B cell (primary cell): ENCODE measurements at places on chromosomes 6 and 20. TPM values are rescaled to one million over a fixed set of nuclear protein-coding genes. Genes with fewer than 3 reads are reported as not detected.

The TFAP2D gene
- total RNA-seq, result not detected in 2 replicates

The PNPLA1 gene
- total RNA-seq, result 0.12 and 0.32 TPM in 2 replicates

The B3GALT4 gene
- total RNA-seq, result 44.1 and 46.0 TPM in 2 replicates

The DPPA5 gene
- not detected in 2 replicates for total RNA-seq

DNA sequence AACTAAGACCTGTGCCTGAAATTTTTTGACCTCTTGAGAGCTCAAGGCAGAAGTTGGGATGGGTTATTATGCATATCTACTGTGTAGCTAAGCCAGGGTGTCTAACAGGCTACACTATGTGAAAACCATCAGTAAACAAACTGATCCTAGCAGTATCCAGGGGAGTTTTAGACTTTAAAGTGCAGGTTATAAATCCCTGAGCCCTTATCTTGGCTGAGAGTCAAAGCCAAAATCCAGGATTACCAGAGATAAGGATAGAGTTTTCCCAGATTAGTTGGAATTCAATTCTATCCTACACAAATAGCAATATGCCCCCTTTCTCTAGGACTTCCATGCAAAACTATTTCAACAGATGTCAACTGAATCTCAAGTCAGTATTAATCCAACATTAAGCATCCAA lies 1229.7 kb downstream of the GRIK2 start:
- DNase-seq, result no peak
- H3K27me3 ChIP-seq, result no peaks in the 10 kb centered on the region
- no peak overlapping the region for H3K27ac ChIP-seq

DNA sequence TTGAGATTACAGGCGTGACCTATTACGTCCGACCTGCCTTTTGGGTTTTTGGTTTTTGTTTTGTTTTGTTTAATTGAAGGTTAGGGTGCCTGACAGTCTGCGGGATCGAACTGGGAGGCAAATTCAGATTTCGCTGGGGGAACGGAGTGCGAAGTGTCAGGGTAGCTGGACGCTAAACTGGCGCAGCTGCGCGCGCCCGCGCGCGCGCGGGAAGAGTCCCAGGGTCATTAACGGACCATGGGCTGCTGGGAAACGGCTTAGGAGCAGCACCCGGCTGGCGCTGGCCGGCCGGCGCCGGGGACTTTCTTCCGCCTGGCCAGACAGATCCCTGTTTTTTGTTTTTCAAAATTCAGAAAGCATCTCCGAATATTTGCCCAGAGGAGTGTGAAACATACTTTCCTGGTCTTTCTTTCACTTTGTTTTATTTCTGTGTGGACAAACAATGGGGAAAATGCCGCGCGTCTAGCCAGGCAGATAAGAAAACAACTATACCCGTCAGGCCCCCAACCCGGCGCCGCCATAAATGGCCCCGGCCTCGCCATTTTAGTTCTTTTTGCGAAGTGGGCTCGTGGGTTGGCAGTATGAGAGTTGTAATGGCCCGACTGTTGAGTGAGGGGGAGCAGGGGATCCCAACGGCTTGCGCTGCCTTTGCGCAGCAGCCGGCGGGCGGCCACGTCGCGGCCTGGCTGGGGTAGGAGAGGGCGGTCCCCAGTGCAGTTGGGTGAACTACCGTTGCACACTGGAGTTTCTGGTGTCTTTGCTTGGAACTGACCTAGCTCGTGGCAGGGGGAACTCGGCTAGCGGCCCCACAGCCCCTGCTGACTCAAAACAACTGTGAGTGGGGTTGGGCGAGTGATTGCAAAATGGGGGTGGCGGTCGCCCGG lies 7.1 kb downstream of the HSPA1B start:
- H3K4me3 ChIP-seq, result peak overlapping the region; percentile 95
- no peaks in the 10 kb centered on the region for H3K27me3 ChIP-seq
- no peaks in the 10 kb centered on the region for H3K36me3 ChIP-seq
- DNase-seq, result peak; percentile 91
- H3K4me1 ChIP-seq, result peaks cover 75% of the 10 kb centered on the region

- H3K27ac ChIP-seq, result no peak overlapping the region
- H3K4me1 ChIP-seq, result peaks cover 14% of the 10 kb centered on the region
- H3K27me3 ChIP-seq, result no peaks in the 10 kb centered on the region
These were observed 14.7 kb upstream of the SRC start for GRCh38 chr20:37331060-37331857.

DNA sequence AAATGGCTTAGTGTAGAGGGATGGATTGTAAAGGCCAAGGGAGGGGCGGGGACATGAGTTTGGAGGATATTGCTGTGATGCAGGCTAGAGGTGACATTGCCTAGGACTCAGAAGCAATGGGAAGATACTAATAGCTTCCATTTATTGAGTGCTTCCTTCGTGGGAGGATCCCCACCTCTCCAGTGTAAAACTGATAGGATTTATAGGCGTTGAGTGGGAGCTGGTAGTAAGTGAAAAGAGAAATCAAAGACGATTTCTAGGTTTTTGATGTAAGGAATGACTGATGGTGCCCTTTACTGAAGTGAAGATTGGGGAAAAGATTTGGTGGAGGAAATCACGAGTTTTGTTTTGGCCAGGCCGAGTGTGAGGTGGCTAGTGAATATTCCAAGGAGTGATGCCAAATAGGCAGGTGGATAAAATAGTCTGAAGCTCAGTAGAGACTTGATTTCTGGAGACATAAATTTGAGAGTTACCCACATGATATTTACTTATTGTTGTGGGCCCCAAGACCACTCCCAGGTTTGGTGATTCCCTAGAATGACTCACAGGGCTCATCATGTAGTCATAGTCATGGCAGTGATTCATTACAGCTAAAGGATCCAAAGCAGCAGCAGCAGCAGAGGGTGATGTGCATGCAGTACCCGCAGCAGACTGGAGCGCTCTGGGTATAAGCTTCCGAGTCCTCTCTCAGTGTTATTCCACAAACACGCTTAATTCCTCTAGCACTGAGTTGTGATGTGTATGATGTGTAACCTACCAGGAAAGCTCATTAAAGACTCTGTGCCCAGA lies 10.2 kb downstream of the RPRD1B start:
- H3K4me3 ChIP-seq, result no peak overlapping the region
- H3K36me3 ChIP-seq, result peaks cover 66% of the 10 kb centered on the region
- H3K27ac ChIP-seq, result no peak overlapping the region
- no peaks in the 10 kb centered on the region for H3K27me3 ChIP-seq

DNA sequence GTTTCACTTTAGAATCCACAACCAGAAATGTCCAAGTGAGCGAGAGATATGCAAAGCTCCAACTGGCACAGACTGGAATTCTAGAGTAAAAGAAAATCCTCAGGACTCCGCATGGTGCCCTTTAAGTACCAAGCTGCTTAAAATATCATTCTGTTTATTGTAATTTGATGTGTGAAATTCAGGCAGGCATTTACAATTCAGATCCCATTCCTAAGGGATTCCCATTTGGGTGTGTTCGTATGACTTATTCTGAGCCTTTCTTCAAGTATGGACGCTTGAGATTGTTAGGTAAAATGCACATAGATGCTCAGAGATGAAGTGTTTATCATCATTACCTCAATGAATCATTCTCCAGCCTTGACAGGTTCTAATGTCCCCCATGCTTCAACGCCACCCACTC lies 99.3 kb upstream of the EEF1E1 start:
- H3K4me1 ChIP-seq, result no peaks in the 10 kb centered on the region
- H3K36me3 ChIP-seq, result no peaks in the 10 kb centered on the region
- peaks cover 2% of the 10 kb centered on the region for H3K27me3 ChIP-seq

GRCh38 chr6:13924146-13924948 lies 405 bp upstream of the RNF182 start:
- H3K4me1 ChIP-seq, result peaks cover 15% of the 10 kb centered on the region
- peak; percentile 65 for DNase-seq
- H3K4me3 ChIP-seq, result peak overlapping the region; percentile 53

DNA sequence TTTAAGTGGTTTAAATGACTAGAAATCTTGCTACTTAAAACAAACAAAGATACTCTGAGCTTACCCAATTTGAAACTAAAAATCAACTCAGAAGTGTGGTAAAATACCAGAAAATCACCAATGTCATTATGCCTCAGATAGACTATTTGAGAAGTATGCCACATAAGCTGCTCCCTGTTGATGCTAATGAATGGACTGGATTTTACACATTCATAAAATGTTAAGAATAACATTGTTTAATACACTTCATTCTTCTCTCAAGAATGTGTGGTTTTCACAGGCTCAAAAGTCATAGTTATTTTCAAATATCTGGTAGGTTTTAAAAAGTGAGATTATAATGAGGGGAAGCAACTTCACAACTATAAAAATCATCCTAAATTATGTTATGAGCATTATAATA lies 170.6 kb downstream of the TASP1 start:
- no peaks in the 10 kb centered on the region for H3K36me3 ChIP-seq
- no peak overlapping the region for H3K27ac ChIP-seq
- no peaks in the 10 kb centered on the region for H3K4me1 ChIP-seq
- DNase-seq, result no peak
- H3K27me3 ChIP-seq, result no peaks in the 10 kb centered on the region
